ENCODE measurements at places on chromosomes 11 and 22.
A peak's percentile ranks its signal among the peaks of the same experiment; 100 is the strongest.

GRCh38 chr11:126886636-126887035 lies 113.9 kb downstream of the KIRREL3 start:
- no peak for DNase-seq

GRCh38 chr22:23398701-23399366 lies 181.3 kb downstream of the IGLL1 start:
- no peak for DNase-seq

- no peak for DNase-seq
Observed at GRCh38 chr11:121536126-121536525, 83.4 kb upstream of the SORL1-AS1 start.

DNA sequence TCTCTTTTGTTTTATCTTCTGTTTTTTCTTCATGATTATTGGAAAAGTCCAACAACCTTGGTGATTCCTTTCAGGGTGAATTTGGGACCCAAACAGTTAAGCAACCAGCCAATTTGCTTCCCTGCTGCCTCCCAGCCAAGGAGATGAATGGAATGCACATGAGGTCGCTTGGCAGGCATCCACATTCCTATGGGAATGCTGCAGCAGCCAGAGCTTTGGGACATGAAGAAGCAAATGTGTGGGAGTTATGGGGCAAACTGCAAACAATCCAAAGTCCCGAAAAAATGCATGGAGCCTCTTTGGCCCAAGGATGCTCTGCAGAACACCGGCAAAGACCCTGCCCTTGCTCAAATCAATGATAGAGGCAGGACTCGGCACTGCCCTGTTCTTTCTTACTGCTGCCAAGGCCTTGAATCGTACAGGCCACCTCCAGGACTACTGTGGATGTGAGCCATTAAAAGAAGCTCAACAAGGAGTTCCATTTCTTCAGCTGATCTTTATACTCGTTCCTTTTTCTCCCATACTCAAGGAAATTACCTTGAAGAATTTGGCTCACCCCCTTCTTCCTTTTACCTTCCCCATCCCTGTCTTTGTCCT lies 117.3 kb upstream of the TEAD1 start:
- DNase-seq, result no peak

DNA sequence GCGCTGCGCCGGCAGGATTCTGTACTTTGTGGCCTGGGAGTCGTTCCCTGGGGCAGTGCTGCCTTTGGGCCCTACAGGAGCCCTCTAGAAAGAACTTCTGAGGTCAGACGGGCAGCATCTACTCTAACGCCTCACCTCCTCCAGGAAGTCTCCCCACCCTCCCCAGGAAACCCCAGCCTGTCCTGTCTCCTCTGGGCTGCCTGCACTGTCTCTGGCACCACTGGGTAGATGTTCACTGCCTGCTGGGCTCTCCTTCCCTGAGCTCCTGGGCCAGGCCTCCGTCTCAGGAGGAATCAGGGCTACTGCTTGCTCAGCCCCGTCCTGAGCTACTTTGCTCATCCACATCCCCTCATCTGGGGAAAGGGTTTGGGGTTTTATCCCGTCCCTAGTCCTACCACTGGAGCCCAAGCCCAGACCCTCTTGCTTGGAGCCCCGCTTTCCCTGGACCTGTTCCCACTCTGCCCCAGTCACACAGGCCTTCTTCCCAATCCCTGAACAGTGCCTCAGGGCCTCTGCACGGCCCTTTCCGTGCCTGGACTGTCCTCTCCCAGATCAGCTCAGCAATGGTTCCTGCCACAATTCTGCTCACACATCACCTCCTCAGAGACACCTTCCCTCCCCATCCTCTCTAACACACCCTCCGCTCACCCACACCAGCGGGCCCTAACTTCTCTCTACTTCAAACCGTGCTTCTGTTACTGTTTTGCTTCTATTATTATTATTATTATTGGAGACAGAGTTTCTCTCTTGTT lies 11.3 kb upstream of the TREH start:
- no peak for DNase-seq

DNA sequence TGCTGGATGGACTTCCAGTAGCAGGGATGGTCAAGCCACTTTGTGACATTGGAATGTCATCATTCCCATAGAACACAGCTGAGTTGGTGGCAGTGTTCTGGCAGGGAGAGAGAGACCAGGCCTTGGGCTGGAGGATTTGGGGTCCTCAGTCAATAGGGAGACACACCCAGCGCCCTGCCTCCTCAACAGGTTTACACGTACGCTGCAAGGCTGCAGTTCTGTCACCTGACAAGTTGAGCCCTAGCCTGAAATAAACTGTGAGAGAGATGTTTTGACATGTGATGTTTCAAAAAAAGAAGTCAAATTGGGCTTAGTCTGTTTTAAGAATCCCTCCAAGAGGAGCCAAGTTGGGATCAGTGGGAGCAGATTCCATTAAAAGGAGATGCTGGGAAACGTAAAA lies 42.9 kb upstream of the CRYBB3 start:
- no peak for DNase-seq

DNA sequence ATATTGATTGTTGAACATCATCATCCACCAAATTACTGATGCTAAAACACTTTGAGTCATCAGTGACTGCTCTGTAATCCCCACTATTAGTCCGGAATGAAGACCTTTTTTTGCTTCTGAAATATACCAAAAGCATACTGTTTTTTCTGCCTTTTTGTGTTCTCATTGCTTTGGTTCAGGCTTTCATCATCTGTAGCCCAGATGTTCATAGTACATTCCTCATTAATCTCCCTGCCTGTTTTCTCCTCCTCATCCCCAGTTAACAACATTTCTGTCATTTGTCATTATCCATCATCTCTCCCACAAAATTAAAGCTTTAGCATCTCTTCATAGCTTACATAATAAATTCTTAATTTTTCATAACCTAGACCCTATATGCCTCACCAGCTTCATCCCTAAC lies 9.2 kb downstream of the CEP57 start:
- DNase-seq, result no peak

- no peak for DNase-seq
Observed at GRCh38 chr11:16982256-16982671, 31.9 kb downstream of the PLEKHA7 start.

DNA sequence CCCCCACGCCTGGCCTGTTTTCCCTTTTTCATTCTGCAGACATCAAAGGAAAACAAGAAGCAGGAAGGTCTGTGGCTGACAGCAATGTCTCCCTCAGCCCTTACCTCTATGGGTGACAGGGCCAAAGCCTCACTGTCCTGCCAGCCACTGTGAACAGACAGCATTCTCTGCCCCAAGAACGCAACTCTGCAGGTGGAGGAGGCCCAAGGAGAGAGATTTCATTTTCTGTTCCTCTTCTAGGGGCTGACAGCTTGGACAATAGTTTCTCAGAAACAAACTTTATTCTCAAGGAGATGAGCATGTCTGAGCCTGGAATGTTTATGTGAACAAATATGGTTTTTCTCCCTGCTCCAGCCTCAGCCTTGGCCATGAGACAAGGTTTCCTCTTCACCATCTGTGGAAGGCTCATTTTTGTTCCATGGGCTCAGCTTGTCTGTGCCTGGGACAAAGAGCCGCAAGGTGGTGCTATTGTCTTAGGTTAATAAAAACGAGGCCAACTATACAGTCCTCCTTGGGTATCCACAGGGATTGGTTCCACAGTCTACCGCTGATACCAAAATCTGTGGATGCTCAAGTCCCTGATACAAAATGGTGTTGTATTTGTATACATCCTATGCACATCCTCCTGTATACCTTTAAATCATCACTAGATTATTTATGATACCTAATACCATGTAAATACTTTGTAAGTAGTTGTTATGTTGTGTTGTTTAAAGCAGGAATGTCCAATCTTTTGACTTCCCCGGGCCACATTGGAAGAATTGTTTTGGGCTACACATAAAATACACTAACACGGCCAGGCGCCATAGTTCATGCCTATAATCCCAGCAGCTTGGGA lies 5.8 kb downstream of the PIWIL3 start:
- peak; percentile 27 for DNase-seq

- DNase-seq, result no peak
Observed at GRCh38 chr11:16632295-16633200, 105.9 kb upstream of the C11orf58 start.

GRCh38 chr11:846496-847098 lies 3.9 kb downstream of the TSPAN4 start:
- no peak for DNase-seq

DNA sequence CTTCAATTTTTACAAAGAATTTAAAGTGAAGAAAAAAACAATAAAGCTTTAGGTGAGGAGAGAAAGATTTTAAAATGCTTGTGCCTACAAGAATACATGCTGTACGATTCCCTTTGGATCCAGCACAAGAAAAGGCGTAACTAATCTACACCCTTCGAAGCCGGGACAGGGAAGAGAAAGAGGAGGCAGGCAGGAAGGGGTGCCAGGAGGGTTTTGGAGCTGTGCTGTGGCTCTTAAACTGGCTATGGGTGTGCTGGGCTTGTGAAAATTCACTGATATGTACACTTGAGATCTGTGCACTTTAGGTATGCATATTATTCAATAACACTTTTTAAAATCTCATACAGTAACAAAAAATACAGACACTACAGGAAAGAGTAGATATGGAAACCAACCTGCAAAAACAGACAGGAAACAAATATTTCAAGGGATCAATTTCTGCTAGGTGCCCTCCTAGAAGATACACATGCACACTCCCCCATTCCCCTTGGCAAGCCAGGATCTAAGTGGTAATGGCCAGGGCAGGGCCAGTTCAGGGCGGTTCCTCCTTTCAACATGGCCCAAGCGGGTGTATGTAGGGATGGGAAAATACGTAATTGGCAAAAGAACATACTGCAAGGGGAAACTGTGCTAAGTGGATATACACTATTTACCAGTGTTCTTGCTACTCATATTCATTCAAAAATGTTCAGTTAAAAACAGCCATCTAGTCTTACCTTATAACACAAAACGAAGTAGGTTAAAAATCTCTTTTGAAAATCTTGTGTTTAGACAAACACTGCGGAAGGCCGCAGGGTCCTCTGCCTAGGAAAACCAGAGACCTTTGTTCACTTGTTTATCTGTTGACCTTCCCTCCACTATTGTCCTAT lies 54.2 kb downstream of the PACSIN2 start:
- no peak for DNase-seq

DNA sequence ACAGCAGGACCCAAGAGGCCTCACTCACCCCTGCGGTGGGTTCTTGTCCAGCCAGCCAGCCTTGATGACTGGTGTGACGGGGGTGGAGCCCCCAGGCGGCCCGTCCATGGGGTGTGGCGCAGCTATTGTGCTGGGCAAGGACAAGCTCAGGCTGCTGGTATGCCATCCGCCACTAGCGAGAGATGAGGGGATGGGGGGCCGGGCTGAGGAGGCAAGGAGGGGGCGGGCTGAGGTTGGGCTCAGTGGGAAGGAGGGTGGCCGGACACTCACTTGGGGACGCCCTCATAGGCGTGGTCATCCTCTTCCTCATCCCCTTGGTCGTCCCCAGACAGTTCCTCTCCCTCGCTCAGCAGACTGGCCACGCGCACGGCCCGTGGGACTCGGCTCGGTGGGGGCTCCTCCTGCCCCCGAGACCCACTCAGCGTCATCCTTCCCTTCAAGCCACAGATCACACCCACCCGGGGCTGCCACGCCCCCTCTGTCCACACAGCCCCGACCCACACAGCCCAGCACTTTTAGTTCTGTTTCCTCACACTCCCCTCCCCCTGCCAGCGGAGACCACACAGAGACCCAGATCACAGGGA lies 38.0 kb upstream of the PDE2A start:
- no peak for DNase-seq

DNA sequence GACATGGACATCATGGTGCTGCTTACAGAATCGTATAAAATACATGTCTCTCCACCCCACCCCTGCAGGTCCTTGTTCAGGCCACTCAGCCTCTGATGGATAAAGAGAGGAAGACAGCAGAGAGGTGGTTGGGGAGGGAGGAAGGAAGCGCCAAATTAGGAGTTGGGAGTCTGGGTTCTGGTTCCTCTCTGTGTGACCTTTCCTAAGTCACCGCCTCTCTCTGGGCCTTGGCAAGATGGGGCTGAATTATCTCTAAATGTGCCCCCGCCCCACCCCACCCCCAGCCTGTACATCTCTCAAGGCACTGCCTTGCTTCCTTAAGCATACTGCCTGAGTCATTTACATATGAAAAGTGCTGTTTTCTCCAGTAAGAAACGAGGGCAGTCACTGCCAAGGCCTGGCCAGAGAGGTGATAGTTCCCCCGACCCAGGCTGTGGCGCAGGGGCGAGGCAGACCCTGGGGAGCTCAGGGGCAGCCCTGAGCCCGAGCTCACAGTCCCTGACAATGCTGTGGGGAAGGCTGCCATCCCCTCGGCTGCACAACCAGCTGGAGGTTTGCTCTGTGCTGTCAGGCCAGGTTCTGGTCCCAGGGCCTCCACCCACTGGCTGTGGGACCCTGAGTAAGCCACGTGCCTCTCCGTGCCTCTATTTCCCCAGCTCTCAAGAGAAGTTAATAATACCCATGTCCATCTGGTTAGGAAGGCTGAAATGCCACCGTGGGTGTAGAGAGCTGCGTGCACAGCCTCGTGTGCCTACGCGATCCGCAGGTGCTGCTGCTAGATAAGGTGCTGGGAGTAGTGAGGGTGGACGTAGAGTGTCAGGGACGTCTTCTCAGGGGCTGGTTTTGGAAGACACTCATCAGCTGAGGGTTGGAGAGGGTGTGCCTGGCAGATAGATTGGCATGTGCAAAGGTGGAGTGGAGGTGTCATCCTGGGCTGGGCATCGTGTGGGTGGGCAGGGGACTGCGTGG lies 55.3 kb downstream of the CACNA1I start:
- DNase-seq, result no peak

- no peak for DNase-seq
Observed at GRCh38 chr11:82216927-82217570, 516.6 kb downstream of the FAM181B start.

- no peak for DNase-seq
Observed at GRCh38 chr11:8373519-8374432, 110.1 kb upstream of the LMO1 start.

GRCh38 chr11:111450480-111451320 lies 61.5 kb downstream of the BTG4 start:
- DNase-seq, result no peak

Measured in activated CD4-positive, alpha-beta T cell treated with anti-CD3 and anti-CD28 coated beads, Interleukin-2, amount 50 U/mL, for 4 hours (primary cell).